Stimulated activated CD4-positive, alpha-beta T cell treated with anti-CD3 and anti-CD28 coated beads, Interleukin-15, amount 100 ng/mL, for 24 hours (primary cell): ENCODE measurements at places on chromosomes 5 and 9.

- no peak for DNase-seq
Measured at GRCh38 chr9:90842996-90843395, 41.4 kb downstream of the SYK start.

- DNase-seq, result peak; percentile 44
Measured at GRCh38 chr5:159178978-159179377, 30.4 kb downstream of the RNF145 start.

GRCh38 chr9:16386007-16386826 lies 484.3 kb downstream of the BNC2 start:
- no peak for DNase-seq

DNA sequence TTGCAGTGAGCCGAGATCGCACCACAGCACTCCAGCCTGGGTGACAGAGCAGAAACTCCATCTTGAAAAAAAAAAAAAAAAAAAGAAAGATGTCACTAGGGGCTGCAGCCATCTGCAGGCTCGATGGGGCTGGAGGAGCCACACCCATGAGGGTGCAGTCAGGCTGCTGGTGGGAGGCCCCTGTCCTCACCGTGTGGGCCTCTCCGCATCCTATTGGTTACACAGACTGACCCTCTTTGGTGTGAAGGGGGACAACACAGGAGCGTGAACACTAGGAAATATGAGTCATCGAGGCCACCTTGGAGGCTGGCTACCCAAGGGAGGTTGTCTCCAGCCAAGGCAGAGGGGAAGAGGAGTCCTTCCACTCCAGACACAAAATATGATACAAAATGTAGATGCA lies 14.0 kb upstream of the FAM193B start:
- no peak for DNase-seq

- DNase-seq, result no peak
Measured at GRCh38 chr9:114038724-114039313, 39.3 kb downstream of the AMBP start.

- DNase-seq, result no peak
Measured at GRCh38 chr9:118882684-118883083, 486.6 kb downstream of the BRINP1 start.

DNA sequence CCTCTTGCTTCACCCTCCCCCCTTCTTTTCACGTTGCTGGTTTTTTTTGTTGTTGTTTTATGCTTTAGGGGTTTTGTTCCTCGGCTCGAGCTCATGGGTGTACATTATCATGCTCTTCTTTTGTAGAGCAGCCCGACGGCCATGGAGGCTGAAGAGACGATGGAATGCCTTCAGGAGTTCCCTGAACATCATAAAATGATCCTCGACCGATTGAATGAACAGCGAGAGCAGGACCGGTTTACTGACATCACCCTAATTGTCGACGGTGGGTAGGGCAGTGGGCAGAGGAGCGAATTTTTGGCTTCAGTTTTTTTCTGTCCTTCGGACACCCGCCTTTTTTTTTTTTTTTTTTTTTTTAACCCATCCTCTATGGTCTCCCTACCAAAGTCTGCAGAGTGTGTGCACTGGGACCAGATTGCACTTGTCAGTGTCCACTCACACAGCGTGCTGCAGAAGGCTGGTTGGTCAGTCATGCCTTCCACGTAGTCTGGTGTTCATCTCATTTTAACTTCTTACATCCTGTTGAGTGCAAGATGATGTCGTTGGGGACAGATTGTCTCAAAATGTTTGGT lies 1.3 kb downstream of the ZNF131 start:
- no peak for DNase-seq

- no peak for DNase-seq
Measured at GRCh38 chr5:110630350-110630749, 96.1 kb downstream of the TMEM232 start.

GRCh38 chr9:80285326-80285725 lies 713.6 kb downstream of the TLE4 start:
- no peak for DNase-seq

DNA sequence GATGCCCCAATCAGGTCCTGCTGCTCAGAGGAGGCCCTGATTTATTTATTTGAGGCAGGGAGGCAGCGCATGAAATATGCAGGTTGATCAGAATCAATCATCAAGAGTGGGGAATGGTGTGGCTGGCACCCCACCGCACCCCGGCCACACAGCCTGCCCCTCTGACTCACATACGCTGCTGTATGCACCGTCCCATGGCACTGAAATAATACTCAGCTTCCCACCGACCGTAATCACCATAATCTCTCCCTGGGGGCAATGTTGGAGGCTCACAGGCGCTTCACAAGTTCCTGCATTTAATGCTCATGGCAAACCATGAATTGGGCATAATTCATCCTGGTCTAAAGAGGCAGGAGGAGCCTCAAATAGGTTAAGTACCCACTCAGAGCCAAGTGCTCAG lies 141.2 kb upstream of the TBC1D2 start:
- DNase-seq, result no peak

GRCh38 chr9:3521966-3522365 lies 3.8 kb downstream of the RFX3 start:
- no peak for DNase-seq

DNA sequence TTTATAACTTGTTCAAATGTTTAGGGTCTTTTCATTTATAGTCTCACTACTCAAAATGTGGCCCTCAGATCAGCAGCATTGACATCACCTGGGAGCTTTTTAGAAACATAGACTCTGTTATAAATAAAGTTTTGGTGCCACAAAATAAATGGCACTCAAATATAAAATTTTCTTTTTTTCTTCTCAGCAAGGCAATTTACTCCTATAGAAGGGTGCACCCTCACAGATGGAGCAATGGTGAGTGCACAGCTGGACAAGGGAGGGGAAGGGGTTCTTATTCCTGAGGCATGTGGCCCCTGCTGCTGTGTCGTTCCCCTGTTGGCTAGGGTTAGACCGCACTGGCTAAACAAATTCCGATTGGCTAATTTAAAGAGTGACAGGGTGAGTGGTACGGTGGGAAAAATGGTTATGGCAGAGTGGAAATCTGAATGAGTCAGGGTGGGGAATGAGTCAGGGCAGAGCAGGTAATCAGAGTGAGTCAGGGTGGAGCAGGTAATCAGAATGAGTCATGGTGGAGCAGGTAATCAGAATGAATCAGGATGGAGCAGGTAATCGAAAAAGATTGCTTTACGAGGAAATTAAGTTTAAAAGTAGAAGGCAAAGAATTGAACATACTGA lies 31.8 kb upstream of the C7 start:
- DNase-seq, result peak; percentile 24

GRCh38 chr5:21802869-21803490 lies 1050.2 kb downstream of the CDH12 start:
- DNase-seq, result no peak

DNA sequence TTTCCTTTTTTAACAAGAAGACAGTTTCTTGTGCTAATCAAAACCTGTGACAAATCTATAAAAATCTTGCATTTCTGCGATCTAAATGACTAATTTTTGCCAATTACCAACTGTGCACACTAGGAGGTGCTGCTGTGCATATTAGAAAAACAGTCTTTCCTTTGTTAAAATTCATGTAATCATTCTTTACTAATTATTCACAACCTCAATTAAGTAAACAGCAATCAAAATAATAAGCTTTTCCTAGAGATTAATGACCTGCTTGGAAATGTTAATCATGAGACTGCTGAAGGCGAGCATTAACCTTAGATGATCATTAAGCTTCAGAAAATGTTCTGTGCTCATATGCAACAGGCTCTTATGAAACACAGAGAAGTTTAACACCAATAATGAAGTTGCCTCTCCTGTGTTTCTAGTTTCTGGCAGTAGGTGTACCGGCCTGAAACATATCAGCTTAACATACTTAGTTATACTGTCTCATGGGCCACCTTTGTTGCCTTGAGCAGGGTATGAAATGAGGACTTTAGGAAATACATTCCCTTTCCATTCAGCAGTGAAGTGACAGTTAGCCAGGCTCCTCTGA lies 17.7 kb downstream of the RFESD start:
- DNase-seq, result peak; percentile 44

DNA sequence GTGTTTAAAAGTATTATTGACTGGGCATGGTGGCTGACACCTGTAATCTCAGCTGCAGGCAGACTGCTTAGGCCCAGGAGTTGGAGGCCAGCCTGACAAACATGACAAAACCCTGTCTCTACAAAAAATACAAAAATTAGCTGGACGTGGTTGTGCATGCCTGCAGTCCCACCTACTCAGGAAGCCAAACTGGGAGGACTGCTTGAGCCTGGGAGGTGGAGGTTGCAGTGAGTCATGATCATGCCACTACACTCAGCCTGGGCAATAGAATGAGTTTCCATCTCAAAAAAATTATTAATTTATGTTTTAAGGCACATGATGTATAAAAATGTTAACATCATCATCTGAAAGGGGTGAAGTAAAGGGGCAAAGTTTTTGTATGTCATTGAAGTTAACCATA lies 49.7 kb upstream of the FNIP1 start:
- DNase-seq, result no peak

- DNase-seq, result no peak
Measured at GRCh38 chr5:122392824-122393223, 80.8 kb downstream of the SNCAIP start.

DNA sequence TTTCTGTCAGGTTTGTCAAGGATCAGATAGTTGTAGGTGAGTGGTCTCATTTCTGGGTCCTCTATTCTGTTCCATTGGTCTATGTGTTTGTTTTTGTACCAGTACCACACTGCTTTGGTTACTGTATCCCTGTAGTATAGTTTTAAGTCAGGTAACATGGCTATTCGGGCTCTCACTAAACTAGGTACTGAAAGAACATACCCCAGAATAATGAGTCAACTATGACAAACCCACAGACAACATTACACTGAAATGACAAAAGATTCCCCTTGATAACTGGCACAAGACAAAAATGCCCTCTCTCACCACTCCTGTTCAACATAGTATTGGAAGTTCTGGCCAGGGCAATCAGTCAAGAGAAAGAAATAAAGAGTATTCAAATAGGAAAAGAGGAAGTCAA lies 535.3 kb upstream of the CYLC2 start:
- no peak for DNase-seq

DNA sequence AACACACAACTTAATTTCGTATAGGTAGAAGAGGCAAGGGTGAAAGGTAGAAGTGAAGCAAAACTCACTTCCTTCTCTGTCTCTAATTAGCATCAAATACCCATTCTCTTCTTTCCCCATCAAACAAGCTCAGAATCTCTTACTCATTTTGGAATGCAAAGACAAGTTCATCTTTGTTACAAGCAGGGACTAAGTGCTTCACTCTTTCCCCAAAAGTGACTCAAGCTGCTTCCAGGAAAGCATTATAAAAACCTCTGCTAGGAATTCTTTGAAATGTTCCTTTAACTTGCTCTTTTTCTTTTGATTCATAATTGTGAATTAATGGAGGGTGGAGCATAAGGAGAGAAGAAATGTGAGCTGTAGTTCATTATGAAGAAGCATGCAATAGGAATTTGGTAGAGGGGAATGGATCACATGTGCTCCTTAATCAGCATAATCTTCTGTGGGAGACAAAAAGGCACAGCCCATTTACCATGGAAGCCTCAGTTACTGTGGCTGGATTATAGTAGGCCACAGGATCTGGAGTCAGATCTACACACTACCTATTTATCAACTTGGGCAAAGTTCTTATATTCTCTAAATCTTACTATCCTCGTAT lies 109.5 kb upstream of the DPYSL3 start:
- DNase-seq, result no peak

GRCh38 chr9:86238861-86239770 lies 20.3 kb downstream of the C9orf153 start:
- DNase-seq, result no peak

DNA sequence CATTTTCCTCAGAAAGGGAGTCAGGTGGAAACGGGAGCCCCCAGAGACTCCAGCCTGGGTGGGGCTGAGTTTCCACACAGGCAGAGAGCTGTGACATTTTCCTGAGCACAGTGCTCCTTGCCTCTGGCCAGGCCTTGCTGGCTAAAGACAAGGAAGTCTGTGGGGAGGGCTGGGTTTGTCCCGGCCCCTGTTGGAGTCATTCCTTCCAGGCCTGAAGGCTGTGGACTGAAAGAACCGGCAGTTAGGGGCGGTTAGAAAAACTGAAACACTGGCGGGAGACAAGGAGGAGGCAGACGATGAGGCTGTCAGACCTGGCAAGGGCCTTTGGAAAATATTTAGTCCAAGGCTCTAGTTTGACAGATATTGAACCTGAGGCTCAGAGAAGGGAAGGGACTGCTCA lies 29.9 kb downstream of the COL15A1 start:
- no peak for DNase-seq

DNA sequence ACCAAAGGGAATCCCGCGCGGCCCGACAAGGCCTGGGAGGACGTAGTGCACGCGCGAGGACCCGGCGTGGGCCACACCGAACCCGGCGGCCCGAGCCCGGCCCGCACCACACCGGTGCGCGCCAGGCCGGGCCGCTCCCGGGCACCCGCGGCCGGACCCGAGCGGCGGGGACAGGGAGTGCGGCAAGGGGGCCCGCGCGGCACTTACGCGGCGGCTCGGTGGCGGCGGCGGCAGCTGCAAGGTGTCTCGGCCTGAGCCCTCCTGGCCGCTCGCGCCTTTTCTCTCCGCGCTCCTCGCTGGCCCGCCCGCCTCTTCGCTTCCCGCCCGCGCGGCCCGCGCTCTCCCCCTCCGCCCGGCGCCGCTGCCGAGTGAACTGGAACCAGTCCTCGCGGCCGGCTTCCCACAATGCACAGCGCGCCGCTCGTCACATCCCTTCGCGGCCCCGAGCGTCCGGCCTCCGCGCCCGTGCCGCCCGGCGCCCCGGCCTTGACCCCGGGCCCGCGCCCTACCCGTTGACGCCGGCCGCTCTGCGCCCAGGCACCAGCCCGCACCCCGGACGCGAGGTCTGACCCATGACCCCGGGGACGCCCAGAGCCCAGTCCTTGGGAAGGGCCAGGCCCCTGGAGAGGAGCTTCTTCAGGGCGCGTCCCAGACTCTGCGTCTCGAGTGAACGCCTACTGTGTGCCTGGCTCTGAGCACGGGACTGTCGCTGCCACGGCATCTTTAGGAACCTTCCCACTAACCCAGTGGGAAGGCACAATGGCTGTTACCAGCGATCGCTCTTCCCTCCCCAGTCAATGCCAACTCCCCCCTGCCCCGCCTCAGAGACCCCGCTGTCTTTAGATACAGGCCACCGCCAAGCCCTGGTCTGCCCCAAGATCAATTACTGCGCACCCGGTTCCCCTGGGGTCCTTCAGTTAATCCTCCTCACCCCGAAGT lies at the start of gene MACROH2A1:
MACROH2A1 (minus strand) TSS at position 377 of the 939 bp plus-strand sequence. CDS start 10,138 bp downstream, outside the sequence.
- DNase-seq, result peak; percentile 90

- no peak for DNase-seq
Measured at GRCh38 chr9:35690294-35690613, 529 bp upstream of the TPM2 start.

GRCh38 chr9:87734106-87734505 lies 8.2 kb downstream of the CTSL start:
- DNase-seq, result no peak

- DNase-seq, result peak; percentile 81
Measured at GRCh38 chr9:127568971-127569885, 42.8 kb upstream of the STXBP1 start.

- DNase-seq, result no peak
Measured at GRCh38 chr9:116377179-116377798, 223.7 kb downstream of the PAPPA start.

GRCh38 chr9:130701059-130702022 lies 7.8 kb downstream of the EXOSC2 start:
- peak; percentile 80 for DNase-seq

DNA sequence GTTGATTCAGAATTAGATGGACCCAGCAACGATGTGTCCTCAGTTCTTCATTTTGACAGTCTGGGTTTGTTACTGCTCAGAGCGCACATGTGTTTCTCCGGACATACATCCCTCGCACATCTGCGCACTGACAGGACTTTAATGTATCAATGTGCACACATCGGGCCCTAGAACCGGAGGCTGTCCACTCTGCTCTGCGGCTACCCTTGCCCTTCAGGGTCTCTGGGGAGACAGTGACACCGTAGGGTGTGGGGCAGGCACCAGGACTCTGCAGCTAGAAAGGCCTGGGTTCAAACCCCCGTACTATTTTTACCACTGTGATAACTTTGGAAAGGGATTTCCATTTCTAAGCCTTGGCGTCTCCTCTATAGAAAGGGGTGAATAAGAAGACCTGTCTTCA lies 23.5 kb upstream of the LPCAT1 start:
- no peak for DNase-seq
